Airway epithelial cell (primary cell): ENCODE measurements at places on chromosomes 7 and 10. TPM values are rescaled to one million over a fixed set of nuclear protein-coding genes. Genes with fewer than 3 reads are reported as not detected.

Gene RET
- 0.35 and 0.37 TPM in 2 replicates for total RNA-seq

Gene AFAP1L2
- 8.0 and 14.5 TPM in 2 replicates for total RNA-seq

Gene LLCFC1
- total RNA-seq = not detected in 2 replicates

Gene ACHE
- total RNA-seq = not detected in 2 replicates

Gene UCMA
- not detected in 2 replicates for total RNA-seq

Gene WNT8B
- total RNA-seq = 0.14 TPM in 1 of 2 replicates, not detected in the other

Gene IQCE
- total RNA-seq = 8.1 and 14.4 TPM in 2 replicates

Gene HGF
- total RNA-seq = 0.23 and 0.49 TPM in 2 replicates

Gene PNLIP
- not detected in 2 replicates for total RNA-seq

Gene ADRA2A
- not detected in 2 replicates for total RNA-seq

Gene TACC2
- total RNA-seq = 32.0 and 40.1 TPM in 2 replicates

Gene AS3MT
- 2.1 and 3.2 TPM in 2 replicates for total RNA-seq

Gene HIF1AN
- total RNA-seq = 6.6 and 8.4 TPM in 2 replicates

Gene KAT6B
- 8.7 and 19.9 TPM in 2 replicates for total RNA-seq
